ENCODE measurements at places on chromosomes 5 and 9.

DNA sequence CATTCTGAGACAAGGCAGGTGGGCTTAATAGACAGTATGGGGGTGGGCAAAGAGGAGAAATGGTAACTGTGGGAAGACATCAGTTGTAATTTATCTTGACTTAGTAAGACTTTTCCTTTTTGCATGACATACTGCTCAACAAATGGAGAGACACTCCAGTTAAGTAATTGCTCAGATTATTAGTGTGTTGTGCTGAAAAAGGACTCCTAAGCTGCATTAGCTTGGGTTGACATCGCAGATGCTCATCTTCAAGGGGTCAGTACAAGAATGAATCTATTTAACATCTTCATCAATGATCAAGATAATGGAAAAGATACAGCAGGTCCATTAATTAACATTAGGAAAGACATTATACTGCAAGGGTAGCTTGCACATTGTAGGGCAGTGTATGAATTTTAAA, 181.1 kb upstream of the ELAVL2 start:
- no peak for DNase-seq

GRCh38 chr5:137114529-137114928, 384.6 kb downstream of the SPOCK1 start:
- no peak for DNase-seq

- no peak for DNase-seq
These were observed 15.6 kb upstream of the TRIO start for GRCh38 chr5:14127587-14127986.

- DNase-seq = no peak
These were observed 40.8 kb downstream of the CTSL start for GRCh38 chr9:87766697-87767096.

- no peak for DNase-seq
These were observed 121.2 kb downstream of the PHF2 start for GRCh38 chr9:93697352-93698139.

GRCh38 chr5:61228691-61229280, 66.5 kb upstream of the SMIM15 start:
- DNase-seq = no peak

- DNase-seq = no peak
These were observed 755.4 kb upstream of the CTNND2 start for GRCh38 chr5:12659686-12660085.

- no peak for DNase-seq
These were observed 7.1 kb upstream of the PDCD6 start for GRCh38 chr5:264338-264737.

DNA sequence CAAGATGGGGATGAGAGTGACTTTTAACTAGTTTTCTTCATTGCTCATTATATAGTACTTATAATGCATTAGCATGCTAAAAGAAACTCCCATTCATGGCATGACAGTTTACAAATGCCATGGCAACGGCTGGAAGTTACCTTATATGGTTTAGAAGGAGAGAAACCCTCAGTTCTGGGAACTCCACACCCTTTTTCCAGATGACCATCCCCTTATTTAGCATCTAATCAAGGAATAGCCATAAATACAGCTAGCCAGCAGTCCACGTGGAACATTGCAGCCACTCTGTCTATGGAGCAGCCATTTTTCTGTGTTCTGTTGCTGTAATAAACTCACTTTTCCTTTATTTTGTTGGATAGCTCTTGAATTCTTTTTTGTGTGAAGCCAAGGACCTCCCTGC, 1137.8 kb downstream of the CDH18 start:
- no peak for DNase-seq

- DNase-seq = no peak
These were observed 176.9 kb upstream of the WWC1 start for GRCh38 chr5:168114444-168115017.

DNA sequence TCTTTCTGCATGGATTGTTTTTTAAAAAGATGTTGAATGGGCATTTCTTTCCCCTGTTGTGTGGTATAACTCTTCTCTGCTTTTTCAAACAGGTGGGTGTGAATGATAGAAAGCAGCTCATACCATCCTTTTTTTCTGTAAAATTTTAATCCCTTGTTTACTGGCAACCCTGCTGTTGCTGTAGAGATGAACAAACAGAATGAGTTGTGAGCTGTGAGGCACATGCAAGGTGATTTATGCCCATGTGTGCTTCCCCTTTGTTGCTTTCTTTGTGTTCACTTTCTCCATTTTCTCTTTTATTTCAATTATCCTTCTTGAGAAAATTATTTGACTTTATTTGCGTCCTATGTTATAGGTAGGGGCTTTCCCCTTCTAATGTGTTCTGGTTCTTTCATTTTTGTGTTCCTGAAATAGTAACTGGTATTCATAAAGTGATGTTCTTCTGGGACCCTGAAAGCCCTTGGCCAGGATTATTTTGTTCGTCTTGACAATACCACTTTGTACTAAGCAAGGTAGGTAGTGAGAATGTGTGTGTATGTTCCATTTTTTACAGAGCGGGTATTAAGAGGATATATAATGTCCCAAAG, 79.9 kb downstream of the AOPEP start:
- DNase-seq = no peak

DNA sequence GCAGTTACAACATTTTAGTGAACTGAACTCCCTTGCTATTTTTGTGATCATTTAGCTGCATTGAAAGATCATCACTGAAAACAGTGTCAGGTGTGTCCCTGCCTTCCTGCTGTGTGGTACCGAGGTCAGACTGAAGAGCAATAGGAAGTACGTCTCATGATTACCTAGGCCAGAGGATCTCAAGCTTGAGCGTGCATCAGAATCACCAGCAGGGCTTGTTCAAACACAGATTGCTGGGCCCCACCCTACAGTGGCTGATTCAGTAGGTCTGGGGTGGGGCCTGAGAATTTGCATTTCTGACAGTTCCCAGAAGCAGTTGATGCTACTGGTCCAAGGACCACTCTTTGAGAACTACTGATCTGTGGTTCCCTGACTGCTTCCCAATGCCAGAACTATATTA, 159.6 kb downstream of the ACTL7B start:
- DNase-seq = no peak
